ENCODE measurements at places on chromosomes 13 and 19. TPM values are rescaled to one million over a fixed set of nuclear protein-coding genes. Genes with fewer than 3 reads are reported as not detected.
A peak's percentile ranks its signal among the peaks of the same experiment; 100 is the strongest.

PNMA8B gene
- 1.7 TPM for total RNA-seq

PSG3 gene
- not detected for total RNA-seq

PDX1 gene
- not detected for total RNA-seq

DNA sequence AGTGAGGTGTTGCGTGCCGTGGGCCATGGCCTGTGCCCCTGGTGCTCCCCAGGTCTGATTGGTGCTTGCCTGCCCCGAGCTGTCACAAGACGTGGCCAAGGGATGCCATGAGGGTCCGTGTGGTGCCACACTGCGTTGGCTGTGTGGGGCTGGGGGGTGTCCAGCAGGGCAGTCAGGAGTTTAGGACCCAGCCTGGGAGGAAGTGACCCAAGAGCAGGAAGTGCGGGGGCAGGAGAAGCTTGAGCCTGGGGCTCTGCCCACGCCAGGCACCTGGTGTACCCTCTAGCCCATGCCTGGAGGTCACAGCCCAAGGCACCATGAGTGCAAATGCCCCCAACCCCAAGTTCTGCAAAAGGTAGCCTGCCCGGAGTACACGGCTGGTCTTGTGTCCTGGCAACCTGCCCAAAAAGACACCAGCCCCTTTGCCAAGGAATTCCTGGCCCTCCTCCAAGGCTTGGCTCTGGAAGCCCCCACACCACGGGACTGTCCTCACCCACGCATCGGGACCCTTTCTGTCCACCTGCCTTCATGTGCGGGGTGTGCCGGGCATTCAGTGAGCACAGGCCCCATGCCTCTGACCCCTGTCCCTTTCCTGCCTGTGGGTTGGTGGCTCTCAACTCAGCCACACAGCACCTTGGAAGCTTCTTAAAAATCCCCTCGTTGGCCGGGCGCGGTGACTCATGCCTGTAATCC is 24.9 kb downstream of the MPND start:
- H3K36me3 ChIP-seq, result peaks cover 31% of the 10 kb centered on the region
- peaks cover 67% of the 10 kb centered on the region for H3K4me1 ChIP-seq
- H3K4me3 ChIP-seq, result no peak overlapping the region
- peak overlapping the region; percentile 68 for H3K27ac ChIP-seq
- no peak for DNase-seq

GRCh38 chr19:32720216-32720935 is 809 bp downstream of the TDRD12 start:
- no peaks in the 10 kb centered on the region for H3K4me1 ChIP-seq
- H3K27me3 ChIP-seq, result no peaks in the 10 kb centered on the region
- H3K36me3 ChIP-seq, result no peaks in the 10 kb centered on the region
- no peak for DNase-seq
- no peak overlapping the region for H3K27ac ChIP-seq

- no peak for DNase-seq
- H3K36me3 ChIP-seq, result no peaks in the 10 kb centered on the region
- H3K4me3 ChIP-seq, result no peak overlapping the region
- H3K27me3 ChIP-seq, result no peaks in the 10 kb centered on the region
- H3K4me1 ChIP-seq, result peaks cover 4% of the 10 kb centered on the region
- H3K27ac ChIP-seq, result no peak overlapping the region
These were observed 74.1 kb downstream of the ABCC4 start for GRCh38 chr13:95226932-95227695.

- H3K27me3 ChIP-seq, result no peaks in the 10 kb centered on the region
- no peaks in the 10 kb centered on the region for H3K36me3 ChIP-seq
These were observed 6.6 kb upstream of the GADD45B start for GRCh38 chr19:2469102-2469914.

GRCh38 chr19:50401605-50402450 is 16.9 kb upstream of the SPIB start:
- DNase-seq, result no peak
- H3K27ac ChIP-seq, result no peak overlapping the region
- H3K4me3 ChIP-seq, result no peak overlapping the region
- no peaks in the 10 kb centered on the region for H3K27me3 ChIP-seq
